ENCODE measurements at places on chromosomes 12 and 14.

DNA sequence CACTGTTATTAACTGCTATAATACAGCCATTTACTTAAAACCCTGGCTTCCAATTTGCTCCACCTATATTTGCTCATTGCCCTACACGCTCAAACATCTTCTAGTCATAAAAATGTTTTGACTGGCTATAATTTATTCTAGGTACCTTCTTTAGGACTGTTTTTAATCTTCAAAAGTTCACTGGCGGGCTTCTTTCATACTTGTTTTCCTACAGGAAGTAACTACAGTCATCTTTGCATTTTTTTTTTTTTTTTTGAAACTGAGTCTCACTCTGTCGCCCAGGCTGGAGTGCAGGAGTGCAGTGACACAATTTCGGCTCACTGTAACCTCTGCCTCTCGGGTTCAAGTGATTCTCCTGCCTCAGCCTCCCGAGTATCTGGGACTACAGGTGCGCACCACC, 32.5 kb downstream of the MPHOSPH9 start:
- DNase-seq, result no peak

DNA sequence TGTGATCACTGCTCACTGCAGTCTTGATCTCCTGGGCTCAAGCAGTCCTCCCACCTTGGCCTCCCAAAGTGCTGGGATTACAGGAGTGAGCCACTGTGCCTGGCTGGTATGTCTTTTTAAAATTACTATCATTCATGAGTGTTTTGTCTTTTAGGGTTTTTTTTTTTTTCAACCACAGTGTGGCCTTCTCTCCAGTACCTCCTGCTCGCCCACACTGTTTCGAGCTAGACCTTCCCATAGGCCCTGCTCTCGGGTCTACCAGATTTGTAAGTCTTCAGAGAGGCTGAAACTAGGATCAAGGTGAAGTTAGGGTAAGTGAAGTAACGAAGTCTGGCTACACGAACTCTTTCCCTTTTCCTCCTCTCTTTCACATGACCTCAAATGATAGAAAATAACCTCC, 1.5 kb downstream of the BIN2 start:
- DNase-seq, result no peak

GRCh38 chr14:67533754-67534085, 630 bp downstream of the PLEKHH1 start:
- DNase-seq, result no peak

DNA sequence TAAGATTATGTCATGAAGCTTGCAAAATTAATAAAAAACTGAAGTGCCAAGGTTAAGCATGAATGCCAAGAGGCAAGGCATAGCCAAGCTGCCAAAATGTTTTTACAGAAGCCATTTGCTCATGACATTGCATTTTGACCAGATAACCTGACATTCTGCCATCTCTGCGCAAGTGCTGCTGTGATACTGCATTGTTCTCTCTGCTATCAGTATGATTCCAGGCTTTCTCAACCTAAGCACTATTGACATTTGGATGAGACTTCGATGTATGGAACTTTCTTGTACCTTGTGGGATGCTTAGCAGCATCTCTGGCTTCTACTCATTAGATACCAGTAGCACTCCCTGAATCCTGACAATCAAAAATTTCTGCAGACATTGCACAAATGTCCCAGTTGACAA, 139.2 kb downstream of the RASSF9 start:
- no peak for DNase-seq

DNA sequence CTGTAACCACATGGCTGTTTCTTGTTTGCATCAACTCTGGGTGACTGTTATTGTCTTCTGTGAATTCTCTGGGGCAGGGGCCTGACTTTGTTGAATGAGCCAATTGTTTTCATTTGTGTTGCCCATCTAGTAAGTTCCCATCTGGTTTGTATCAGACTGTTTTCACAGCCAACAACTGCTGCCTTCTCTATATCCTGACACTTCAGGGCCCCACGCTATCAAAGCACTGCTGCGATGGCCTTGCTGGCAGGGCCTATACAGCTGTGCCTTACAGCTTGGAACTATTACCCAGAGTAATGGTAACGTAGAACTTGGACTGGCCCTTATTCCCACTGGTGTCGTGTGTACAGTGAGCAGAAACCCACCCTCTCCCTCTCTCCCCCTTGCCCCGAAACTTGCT, 104.3 kb upstream of the DACT1 start:
- DNase-seq, result peak; percentile 20

DNA sequence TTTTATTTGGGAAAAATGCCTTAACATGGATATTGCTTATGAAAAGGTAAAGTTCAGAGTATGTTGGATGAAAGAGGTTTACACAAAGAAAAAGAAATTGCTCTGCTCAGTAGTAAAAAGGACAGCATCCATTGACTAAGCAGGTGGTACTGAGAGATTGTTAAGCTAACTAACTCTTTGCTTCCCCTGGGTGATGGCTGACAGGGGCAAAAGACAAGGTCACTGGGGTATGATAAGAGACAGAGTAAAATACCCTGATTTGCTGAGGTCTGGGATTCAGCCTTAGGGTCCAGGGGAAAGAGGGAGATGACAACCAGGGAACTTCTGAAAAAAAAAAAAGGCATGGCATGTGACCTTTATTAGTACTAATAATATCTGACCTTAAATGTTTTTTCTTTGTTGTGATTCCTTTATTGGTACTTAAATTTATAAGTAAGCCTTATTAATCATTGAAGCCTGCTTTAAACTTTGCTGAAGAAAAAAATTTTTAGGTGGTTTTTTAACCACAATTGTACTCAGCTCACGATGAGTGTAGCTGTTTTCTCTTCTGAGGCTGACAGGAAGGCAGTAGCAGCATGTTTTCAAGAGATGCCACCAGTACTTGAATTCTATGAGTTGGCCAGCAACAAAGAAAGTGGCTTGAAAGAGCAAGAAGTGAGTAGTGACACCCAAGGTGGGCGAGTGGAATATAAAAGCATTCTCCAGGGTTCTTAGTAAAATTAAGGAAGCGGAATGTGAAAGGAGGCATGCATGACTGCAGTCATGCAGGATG, 43.7 kb upstream of the KITLG start:
- no peak for DNase-seq

- DNase-seq, result no peak
Measured at GRCh38 chr14:97924922-97925613, 1127.9 kb downstream of the VRK1 start.
